ENCODE measurements at places on chromosomes 7 and 10.

DNA sequence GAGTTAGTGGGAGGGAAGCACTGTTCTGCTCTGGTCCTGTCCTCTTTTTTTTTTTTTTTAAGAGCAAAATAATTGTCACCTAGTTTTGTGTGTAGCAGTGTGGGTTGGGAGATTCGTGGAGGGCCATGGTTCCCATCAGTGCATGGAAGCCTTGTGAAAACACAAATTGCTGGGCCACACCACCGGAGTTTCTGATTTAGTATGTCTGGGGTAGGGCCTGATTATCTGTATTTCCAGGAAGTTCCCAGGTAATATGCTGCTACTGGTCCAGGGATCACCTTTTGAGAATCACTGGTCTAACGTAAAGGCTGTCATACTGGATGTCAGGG, 191.3 kb downstream of the GATA3 start:
- DNase-seq, result no peak

DNA sequence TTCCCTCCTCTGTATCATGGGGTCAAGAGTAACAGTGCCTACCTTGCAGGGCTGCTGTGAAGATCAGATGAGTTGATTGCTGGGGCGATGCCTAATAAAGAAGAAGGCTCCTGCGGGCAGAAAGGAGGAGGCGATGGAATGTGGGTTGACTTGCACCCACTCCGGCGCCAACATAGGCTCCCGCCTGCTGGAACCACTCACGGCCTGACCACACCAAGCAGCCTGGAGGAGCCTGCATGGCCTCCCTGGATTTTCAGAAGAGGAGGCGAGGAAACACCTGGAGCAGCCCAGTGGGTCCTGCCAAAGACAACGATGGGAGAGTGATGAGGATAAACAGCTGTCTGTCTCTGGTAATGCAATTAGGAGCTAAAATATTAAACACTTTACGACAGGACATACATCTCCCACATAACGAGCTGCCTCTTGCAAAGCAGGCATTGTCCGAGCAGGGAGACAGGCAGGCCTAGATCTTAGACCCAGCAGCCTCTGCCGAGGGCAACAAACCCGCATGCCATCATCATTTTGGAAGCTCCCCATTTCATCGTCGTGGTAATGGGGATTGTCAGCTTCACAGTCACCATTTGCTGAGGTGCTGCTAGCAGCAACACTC, 302.9 kb upstream of the ZMIZ1 start:
- DNase-seq, result no peak

DNA sequence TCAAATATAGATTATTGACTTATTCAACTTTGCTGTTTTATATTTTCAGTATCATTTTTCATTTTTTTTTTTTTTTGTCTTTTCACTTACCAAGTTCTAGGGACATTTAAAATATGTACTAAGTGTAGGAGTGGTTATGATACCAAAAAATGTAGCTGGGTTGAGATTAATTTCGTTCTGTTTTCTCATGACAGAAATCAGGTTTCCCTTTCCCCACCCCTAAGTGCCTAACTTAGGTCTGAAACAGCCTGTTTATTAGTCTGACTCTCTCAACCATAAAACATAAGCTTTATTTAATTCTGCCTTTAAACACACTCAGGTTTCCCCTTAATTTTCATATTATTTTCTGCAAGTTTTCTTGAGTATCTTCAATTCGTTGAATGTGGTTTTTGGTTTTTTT, 22.1 kb downstream of the TMEM106B start:
- no peak for DNase-seq

- no peak for DNase-seq
These were observed 15.7 kb downstream of the JCAD start for GRCh38 chr10:30043476-30044270.

GRCh38 chr10:116785867-116786266, 43.5 kb upstream of the HSPA12A start:
- no peak for DNase-seq

GRCh38 chr10:86300399-86300925, 66.1 kb downstream of the GRID1 start:
- DNase-seq, result no peak
